Daoy (cell line): ENCODE measurements at places on chromosomes 13 and 19.
A peak's percentile ranks its signal among the peaks of the same experiment; 100 is the strongest.

GRCh38 chr19:13838435-13839129, 38.4 kb upstream of the NANOS3 start:
- DNase-seq, result no peak

GRCh38 chr13:45527699-45528462, 63.1 kb downstream of the COG3 start:
- DNase-seq, result no peak

GRCh38 chr13:68099631-68100030, 869.5 kb upstream of the PCDH9 start:
- DNase-seq, result no peak

- no peak for DNase-seq
These were observed 13.3 kb downstream of the TNFRSF19 start for GRCh38 chr13:23583491-23583890.

DNA sequence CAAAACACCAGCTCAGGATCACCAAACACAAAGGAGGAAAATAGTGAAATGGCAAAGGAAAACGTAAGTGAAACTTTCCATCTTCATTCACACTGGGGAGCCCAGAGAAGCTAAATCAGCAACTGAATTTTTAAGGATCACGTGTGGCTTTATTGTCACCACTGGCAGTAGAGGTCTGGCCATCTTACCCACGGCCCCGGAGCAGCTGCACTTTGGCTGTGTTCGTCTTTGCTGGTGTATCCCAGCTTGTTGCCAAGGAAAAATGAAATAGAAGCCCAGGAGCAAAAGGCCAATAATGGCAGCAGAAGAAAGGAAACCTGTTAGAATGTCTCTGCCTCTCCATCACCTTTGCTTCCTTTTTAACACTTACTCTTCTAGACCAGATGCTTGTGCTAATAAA, 274.7 kb downstream of the FOXO1 start:
- no peak for DNase-seq

DNA sequence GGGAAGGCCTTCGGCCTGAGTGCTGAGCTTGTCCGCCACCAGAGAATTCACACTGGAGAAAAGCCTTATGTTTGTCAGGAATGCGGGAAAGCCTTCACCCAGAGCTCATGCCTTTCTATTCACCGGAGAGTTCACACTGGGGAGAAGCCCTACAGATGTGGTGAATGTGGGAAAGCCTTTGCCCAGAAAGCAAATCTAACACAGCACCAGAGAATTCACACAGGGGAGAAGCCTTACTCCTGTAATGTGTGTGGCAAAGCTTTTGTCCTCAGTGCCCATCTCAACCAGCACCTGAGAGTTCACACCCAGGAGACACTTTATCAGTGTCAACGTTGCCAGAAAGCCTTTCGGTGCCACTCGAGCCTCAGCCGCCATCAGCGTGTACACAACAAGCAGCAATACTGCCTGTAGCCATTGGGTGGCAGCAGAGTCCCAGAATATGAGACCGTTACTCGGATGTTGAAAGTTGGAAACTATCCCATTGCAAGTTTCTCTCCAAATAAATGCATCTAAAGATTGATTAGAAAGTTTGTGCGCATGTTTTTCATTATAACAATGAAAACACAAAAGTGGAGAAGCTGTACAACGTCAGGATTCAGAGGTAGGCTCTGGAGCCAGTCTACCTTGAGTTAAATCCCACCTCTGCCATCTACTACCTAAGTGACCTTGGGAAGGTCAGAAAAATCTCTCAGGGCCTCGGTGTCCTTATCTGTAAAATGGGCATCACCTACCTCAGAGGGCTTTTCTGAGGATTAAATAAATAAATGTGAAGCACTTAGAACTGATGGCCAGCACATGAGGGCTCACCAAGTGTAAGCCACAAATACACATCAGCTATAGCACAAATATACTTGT, 21.1 kb downstream of the ZNF473 start:
- peak; percentile 61 for DNase-seq

DNA sequence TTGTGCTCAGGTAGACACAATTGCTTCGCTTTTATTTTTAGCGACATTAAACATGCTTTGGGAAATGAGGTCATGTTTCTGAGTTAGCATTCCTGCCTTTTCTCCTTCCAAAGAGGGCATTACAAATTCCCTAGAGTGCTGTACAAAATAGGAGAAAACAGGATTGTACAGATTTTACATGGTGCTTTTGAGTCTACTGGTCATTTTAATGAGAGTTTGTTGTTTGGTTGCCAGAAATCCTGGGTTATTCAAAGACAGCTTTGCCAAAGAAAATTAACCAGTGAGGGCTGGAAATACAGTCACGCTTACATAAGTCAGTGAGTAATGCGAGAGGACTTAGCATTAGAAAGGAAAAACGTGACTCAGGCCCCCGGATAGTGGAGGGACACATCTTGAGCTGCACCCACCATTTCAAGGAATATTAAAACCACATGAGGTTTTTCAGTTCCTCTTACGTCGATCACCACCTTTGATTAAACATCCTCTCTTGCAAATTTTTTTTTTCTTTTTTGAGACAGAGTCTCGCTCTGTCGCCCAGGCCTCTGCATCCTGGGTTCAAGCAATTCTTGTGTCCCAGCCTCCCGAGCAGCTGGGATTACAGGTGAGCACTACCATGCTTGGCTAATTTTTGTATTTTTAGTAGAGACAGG, 55.4 kb downstream of the SACS start:
- DNase-seq, result peak; percentile 85

- no peak for DNase-seq
These were observed 3.1 kb downstream of the SCN1B start for GRCh38 chr19:35033067-35034004.

- DNase-seq, result peak; percentile 9
These were observed 384 bp downstream of the TRAPPC2B start for GRCh38 chr19:57363688-57364181.

- DNase-seq, result no peak
These were observed 46.8 kb downstream of the FAM124A start for GRCh38 chr13:51269039-51269438.

DNA sequence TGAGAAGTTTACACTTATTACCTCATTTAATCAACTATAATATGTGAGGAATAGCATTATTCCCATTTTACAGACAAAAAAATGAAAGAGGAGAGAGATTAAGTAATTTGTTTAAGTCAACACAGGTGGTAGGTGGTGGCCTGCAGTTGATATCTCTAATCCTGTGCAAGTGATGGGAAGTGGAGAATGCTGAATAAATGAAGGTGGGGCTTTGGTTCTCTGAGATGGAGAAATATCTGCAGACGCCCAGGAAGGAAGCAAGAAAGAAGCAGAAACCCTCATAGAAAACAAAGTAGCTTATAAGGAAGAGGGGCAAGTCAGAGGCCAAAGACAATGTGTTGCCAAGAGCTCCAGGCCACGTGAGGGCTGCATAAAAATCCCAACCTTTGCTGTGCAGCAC, 274.3 kb downstream of the NHLRC3 start:
- no peak for DNase-seq

- no peak for DNase-seq
These were observed 374.3 kb downstream of the EFNB2 start for GRCh38 chr13:106161146-106161545.

DNA sequence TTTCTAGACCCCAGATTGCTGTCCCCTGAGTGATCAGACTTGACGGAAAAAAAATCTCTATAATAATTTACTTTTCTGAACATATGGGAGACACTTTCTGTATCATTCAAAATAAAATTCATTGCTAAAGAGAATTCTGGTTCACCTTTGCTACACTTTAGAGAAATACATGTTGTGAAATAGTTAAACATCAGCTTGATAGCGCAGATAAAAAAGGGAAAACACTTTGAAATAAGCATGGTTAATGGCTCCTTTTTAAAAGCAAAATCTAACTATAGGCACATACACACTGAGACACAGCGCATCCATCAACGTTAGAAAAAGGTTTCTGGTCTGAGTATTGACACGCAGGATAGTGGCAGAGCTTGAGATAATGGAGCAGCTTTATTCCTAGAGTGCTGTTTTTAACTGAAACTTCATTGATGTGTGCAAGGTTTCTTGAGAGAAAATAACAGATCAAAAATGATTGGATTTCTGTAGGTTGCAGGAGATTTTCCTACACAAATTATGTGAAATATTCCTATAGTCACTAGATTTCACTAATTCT, 341.2 kb downstream of the MZT1 start:
- no peak for DNase-seq

DNA sequence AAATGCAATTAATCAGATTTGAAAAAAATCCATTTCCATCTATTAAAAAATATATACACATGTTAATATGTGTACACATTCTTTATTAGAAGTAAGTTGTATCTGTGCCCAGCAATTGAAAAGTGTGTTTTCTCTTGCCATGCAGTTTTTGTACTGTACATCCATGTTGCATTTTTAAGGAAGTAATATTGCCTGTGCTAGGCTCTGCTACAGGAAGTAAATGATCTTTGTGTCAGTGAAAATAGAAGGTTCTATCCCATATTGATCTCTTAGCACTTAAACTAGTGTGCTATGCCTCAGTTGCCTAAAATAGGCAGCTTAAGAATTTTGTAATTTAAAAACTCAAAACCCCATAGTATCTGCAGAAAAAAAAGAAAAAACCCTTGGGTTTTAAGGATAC, 122.5 kb downstream of the CDK8 start:
- DNase-seq, result no peak

GRCh38 chr19:51131780-51132680, 7.3 kb downstream of the SIGLEC9 start:
- DNase-seq, result peak; percentile 62

- DNase-seq, result peak; percentile 70
These were observed 7.1 kb downstream of the LIPE start for GRCh38 chr19:42420055-42420544.

DNA sequence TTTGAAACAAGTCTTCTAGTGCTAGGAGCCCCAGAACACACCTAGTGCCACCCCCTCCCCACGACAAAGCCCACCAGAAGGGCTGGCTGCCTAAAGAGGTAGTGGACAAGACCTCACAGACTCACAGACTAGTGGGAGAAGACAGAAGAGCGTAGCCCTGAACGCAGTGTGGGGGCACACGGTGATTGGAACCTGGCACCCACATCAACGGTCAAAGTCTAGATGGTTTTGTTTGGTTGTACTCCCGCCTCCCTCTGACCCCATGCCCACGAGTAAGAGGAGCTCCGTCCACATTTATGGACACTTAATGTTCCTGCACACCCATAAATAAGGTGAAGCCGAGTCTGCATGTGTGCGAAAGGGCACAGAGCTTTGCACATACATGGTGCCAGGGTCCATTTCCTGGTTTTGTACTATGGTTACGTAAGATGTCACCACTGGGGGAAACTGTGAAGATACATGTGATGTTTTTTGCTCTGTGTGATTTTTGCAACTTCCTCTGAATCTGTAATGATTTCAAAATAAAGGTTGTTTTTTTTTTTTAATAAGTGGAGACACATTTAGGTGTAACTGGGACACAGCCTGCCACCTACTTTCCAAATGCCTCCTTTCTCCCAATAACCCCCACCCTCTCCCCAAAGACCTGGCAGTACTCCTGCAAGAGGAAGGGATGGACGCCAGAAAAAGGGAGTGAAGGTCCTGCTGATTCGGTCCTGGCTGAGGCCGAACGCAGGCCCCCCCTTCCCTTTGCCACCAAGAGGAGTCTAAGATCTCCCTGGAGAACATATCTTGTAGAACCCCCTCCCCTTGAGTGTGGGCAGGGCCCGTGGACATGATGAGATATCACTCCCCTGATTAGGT, 72.8 kb downstream of the GNG7 start:
- DNase-seq, result no peak

DNA sequence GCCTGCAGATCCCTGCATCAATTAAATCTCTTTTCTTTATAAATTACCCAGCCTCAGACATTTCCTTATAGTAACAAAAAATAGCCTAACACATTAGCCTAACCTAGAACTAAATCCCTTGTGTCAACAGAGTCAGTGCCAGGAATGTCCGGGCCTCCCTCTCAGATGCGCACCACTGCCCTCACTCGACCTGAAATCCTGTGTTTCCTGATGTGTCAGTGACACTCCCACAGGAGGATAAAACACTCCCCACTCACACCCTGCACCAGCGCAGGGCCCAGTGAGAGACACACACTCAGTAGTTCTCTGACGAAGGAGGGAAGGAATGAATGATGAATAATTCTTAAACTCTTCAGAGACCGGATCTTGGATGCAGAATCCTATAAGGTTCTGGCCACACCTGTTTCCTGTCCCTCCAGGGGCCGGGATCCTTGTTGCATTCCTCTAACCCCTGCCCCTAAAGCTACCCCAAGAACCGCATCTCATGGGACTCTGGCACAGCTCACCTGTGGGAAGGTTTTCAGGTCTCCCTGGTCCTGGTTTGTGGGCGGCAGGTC, 3.1 kb downstream of the CEACAM3 start:
- no peak for DNase-seq

GRCh38 chr19:46132508-46133100, 8.1 kb upstream of the IGFL3 start:
- DNase-seq, result no peak

GRCh38 chr19:39032063-39032918, at the start of gene FBXO27:
TSS of gene FBXO27 (minus strand) at chr19:39032549. CDS start at chr19:39032227, 322 bp downstream.
- DNase-seq, result peak; percentile 27

- no peak for DNase-seq
These were observed 52.1 kb downstream of the ZNRF4 start for GRCh38 chr19:5507065-5507909.

- no peak for DNase-seq
These were observed 276.0 kb downstream of the FOXO1 start for GRCh38 chr13:40390401-40390916.

- DNase-seq, result no peak
These were observed 25.4 kb downstream of the COMMD6 start for GRCh38 chr13:75512253-75512652.

DNA sequence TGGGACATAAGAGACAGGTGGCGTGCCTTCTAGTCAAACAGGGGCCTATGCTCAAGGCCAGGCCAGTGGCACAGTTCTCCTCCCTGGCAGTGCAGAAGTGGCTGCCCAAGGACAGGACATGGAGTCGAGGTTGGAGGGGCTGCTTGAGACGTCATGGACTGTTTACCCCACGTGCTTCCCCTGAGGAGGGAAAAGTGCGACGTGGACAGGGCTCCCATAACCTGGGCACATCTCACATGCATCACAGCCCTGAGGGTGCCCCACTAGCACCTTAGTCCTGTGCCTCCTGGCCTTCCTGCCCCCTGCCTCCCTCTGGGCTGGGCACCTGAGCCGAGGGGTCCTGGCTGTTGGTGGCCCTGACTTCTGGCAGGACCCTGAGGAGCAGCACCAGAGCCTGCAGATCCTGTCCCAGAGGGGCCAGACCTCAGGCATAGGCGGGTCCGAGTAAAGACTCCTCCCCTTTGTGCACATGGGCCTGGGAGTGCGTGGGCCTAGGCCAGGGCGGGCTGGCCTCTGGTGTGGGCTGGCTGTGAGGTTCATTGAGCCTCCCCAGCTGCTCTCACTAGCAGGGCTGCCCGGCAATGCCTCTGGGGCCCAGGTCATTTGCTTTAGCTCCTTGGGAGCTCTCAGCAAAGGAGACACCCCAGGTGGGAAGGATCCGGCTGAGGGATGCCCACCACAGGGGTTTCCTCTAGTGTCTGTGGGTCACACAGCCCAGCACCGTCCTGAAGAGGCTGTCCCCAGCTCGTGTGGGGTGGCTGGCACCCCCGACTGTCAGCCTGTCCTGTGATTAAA, 65.7 kb downstream of the CEBPG start:
- DNase-seq, result no peak

GRCh38 chr13:38308736-38309135, 40.9 kb upstream of the UFM1 start:
- no peak for DNase-seq

- no peak for DNase-seq
These were observed 4.0 kb downstream of the CEBPA start for GRCh38 chr19:33298146-33298911.
